Smooth muscle cell of the pulmonary artery (primary cell): ENCODE measurements at places on chromosomes 7 and 10. TPM values are rescaled to one million over a fixed set of nuclear protein-coding genes. Genes with fewer than 3 reads are reported as not detected.

The STARD3NL gene
- total RNA-seq = 45.6 and 68.1 TPM in 2 replicates

The C10orf62 gene
- total RNA-seq = 0.13 TPM in 1 of 2 replicates, not detected in the other

The IFT22 gene
- 23.2 and 25.3 TPM in 2 replicates for total RNA-seq

The PLAC9 gene
- total RNA-seq = 8.0 and 18.2 TPM in 2 replicates

The LLCFC1 gene
- not detected in 2 replicates for total RNA-seq

The GPNMB gene
- 205 and 214 TPM in 2 replicates for total RNA-seq

The TMEM273 gene
- 0.13 and 0.33 TPM in 2 replicates for total RNA-seq

The HOXA3 gene
- 4.4 and 5.8 TPM in 2 replicates for total RNA-seq

The EMX2 gene
- total RNA-seq = 0.65 TPM in 1 of 2 replicates, not detected in the other

The SFR1 gene
- total RNA-seq = 3.9 and 5.5 TPM in 2 replicates

The FGFBP3 gene
- total RNA-seq = 0.33 and 0.36 TPM in 2 replicates

The PRTFDC1 gene
- total RNA-seq = 9.4 and 15.8 TPM in 2 replicates

The SEMA3D gene
- total RNA-seq = 11.8 and 22.5 TPM in 2 replicates

The MEIG1 gene
- total RNA-seq = 0.46 TPM in 1 of 2 replicates, not detected in the other

The HERC4 gene
- total RNA-seq = 108 and 122 TPM in 2 replicates

The CDC14C gene
- not detected in 2 replicates for total RNA-seq

The OR2A12 gene
- not detected in 2 replicates for total RNA-seq

The MOGAT3 gene
- not detected in 2 replicates for total RNA-seq

The TMEM178B gene
- total RNA-seq = 0.52 and 2.3 TPM in 2 replicates

The TDRD1 gene
- 0.13 and 1.2 TPM in 2 replicates for total RNA-seq

The ACSM6 gene
- total RNA-seq = not detected in 2 replicates

The CYP2E1 gene
- total RNA-seq = 0.20 and 0.86 TPM in 2 replicates

The ZNRF2 gene
- 5.9 and 7.8 TPM in 2 replicates for total RNA-seq

The PLCE1 gene
- total RNA-seq = 1.8 and 2.5 TPM in 2 replicates

The SLC26A5 gene
- not detected in 2 replicates for total RNA-seq

The HECW1 gene
- total RNA-seq = 0.26 and 0.33 TPM in 2 replicates

The COL1A2 gene
- 7,425 and 10,972 TPM in 2 replicates for total RNA-seq
